ENCODE measurements at places on chromosomes 7 and 10. TPM values are rescaled to one million over a fixed set of nuclear protein-coding genes. Genes with fewer than 3 reads are reported as not detected.

Gene RBM48
- 12.8 TPM for total RNA-seq

Gene GIMAP4
- 135 TPM for total RNA-seq

Gene TRIM56
- 40.8 TPM for total RNA-seq

Gene ZNF117
- 6.2 TPM for total RNA-seq

Gene SPDYE9
- not detected for total RNA-seq

Gene STEAP1B
- total RNA-seq = 0.23 TPM

Gene GDF10
- 0.32 TPM for total RNA-seq

Gene LIPF
- not detected for total RNA-seq

Gene SRGN
- total RNA-seq = 400 TPM

Gene PVRIG
- 27.7 TPM for total RNA-seq

Gene STEAP1
- 0.69 TPM for total RNA-seq

Gene NKX2-3
- not detected for total RNA-seq
